Mesenchymal stem cell (in vitro differentiated cells and primary cell): ENCODE measurements at places on chromosomes 13 and 19.

GRCh38 chr13:42189061-42189460, 82.9 kb upstream of the AKAP11 start:
- no peak for DNase-seq

DNA sequence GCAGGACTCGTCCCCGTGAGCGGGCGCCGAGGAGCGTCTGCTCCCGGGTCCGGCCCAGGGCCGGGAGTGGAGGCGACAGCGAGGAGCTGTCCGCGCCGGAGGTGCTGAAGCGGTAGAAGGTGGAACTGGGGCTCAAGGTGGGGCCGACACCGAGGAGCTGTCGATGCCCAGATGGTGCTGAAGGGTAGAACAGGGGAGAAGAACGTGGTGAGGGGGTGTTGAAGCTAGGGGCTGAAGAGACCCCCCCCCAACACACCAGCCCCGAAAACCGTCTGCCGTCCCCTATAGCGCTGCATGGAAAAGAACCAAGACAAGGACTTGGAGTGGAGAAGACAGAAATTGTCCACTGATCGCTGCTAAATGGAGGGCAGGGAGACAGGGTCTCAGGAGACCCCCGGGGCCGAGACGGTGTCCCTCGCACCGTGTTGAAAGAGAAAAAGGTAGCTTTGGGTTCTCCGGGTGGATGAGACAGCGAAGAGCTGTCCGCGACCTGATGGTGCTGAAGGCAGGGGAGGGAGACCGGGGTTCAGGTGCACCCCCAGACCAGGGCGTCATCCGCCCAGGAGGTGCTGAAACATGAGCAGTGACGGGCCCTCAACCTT, 7.1 kb upstream of the PDE4C start:
- peak; percentile 63 for DNase-seq

DNA sequence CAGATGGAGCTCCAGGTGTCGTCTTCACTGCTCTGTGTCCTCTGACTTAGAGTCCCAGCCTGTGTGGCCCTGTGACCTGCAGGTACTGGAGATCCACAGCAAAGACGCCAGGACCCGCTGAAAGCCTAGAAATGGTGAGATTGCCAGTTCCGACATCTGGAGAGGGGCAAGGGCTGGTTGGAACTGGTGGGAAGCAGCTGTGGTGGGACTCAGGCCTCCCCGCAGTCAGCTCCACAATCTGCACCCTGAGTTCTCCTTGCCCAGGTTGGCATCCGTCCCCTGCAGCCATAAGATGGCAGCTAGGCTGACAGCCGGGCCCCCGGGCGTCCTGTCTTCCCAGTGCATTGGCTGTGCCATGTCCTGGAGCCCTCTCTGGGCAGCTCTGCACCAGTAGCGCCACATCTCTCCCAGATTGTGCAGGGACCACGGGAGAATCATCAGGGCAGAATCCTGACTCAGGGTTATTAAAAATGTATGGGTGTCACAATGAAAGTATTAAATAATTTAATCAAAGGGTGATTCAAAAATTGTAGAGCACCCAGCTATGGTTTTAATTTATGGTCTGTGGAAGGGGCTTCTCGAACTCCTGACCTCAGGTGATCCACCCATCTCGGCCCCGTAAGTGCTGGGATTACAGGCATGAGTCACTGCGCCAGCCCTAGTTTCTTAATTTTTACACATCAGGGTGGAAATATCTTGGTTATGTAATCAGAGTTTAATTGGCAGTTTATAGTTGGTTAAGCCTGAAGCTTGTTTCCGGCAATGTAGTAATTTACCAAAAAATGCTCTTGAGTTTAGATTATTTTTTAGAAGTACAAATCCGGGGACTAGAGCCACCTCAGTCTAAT, 32.2 kb upstream of the ZNF681 start:
- DNase-seq: no peak

GRCh38 chr19:12790628-12791344, 500 bp upstream of the JUNB start:
- DNase-seq: peak; percentile 44

DNA sequence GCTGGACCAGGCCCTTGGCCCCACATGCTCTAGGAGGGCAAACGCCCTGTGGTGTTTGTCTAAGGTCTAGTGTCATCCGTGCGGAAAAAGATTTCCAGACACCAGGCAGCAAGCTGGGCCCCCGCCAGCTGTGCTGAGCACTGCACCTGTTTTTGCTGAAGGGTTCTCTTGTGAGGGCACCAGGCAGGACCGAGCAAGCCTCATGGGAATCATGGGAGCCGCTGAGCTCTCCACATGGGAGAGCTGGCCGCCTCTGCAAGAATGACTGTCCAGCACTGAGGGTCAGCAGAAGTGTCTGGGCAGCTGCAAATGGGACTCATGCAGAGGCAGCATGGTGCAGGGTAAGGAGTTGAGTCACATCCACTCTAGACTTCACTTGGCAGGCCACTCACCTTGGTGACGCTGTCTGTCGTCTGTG, 12.0 kb downstream of the B3GNT8 start:
- no peak for DNase-seq

DNA sequence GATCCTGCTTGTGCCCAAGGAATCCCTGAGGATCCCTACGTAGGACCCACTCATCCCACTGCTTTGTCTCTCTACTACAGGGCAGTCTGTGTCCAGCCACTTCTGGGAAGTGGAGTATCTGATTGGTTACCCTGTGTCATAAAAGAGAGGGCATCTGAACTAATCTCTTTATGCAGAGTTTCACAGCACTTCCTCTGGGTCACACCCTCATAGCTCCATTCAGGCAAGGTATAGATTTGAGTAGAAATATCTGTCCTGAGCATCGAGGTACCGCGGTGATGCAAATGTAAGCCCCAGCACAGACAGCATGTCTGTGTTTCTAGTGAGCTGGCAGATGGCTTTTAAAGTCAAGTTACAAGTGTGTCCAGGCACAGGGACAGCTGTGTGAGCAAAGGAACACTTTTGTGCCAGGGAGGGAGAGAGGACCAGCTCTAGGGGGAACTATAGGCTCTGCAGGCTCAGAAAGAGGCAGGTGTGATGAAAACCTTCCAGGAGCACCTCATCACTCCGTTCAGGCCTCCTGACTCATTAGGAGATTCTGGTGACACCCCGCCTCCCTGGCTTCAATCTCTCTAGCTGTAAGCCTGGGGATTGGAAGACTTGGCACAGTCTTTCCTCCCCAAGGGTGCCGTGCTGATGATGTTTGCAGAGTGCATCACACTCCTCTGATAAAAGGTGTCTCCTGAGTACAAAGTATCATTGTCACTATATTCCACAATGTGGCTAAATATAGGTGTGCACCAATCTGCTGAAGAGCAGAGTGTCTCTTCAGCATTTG, 84.3 kb upstream of the UBL3 start:
- DNase-seq: no peak

GRCh38 chr19:18176367-18177310, 3.0 kb downstream of the IFI30 start:
- no peak for DNase-seq

GRCh38 chr19:741506-742131, 9.3 kb upstream of the MISP start:
- DNase-seq: no peak

DNA sequence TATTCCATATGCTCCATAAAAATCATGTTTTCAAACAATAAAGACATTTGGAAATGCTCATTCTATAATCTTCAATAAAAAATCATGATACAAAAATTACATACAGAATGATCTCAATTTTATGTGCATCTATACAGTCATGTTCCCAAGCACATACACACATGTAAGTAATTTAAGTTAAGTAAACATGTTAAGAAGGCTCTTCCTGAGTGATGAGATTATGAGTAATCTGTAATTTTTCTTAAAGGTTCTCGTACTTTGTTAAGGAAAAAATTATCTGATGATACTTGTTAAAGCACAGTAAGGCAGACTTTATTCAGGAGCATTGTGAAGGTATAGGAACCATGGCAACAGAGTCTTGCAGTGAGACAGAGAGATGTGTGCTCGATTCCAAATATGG, 30.0 kb upstream of the DLEU7 start:
- DNase-seq: no peak

DNA sequence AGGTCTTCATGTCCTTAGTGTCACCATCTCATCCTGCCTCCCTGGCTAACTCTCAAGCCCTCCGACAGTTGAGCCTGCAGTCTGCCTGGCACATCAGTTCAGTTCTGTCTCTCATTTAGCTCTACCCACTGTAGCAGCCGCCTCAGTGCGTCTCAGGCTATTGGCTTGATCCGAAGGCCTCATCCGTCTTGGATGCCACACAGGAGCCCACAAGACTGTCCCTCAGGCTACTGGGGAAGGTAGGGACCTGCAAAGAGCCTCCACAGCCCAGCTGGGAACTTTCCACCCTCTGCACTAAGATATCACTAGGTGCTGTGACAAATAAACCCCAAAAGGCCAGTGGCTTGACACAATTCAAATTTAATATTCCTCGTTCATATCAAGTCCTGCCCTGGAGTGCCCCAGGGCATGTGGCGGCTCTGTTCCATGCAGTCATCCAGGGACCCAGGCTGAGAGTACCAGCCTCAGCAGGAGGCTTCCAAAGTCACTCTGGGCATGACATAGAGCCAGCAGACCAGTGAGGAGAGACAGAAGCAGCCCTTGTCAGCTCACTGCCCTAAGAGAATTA, 5.7 kb downstream of the VSTM2B start:
- no peak for DNase-seq

- DNase-seq: no peak
Observed at GRCh38 chr13:79851318-79851717, 370.4 kb downstream of the NDFIP2 start.

DNA sequence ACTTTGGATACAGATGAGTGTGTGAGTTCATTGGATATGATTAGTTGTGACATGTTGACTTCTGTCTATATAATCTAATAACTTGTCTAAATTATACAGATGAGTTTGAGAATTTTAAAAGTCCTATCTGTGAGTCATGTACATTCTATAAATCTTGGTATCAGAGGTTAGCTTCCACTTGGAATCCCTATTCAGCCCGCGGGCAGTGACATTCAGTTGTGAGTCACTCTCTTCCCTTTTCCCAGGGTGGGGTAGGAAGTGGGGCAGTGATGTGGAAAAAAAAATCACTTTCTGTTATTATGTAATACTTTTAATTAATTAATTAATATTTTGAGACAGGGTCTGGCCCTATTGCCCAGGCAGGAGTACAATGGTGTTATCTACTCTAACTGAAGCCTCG, 33.0 kb upstream of the ZNF808 start:
- DNase-seq: no peak

DNA sequence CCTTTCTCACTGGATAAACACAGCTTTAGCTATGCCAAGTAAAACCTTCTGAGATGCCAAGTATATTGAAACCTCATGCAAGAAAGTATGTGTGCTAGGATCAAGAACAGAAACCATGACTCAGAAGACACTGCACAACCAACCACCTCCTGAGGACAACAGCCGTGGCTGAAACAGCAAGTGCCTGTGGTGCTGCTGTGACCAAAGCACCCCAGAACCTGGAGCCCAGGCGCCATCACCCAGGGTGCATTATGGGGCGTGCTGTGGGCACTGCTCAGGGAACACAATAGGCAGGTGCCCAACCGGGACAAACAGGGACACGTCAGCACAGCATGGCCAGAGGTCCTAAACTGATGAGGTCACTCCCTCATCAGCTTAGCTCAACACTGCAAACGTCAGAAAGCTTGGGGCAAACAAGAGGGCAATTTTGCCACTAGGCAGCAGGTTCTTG, 101.3 kb upstream of the SLC15A1 start:
- DNase-seq: peak; percentile 53

DNA sequence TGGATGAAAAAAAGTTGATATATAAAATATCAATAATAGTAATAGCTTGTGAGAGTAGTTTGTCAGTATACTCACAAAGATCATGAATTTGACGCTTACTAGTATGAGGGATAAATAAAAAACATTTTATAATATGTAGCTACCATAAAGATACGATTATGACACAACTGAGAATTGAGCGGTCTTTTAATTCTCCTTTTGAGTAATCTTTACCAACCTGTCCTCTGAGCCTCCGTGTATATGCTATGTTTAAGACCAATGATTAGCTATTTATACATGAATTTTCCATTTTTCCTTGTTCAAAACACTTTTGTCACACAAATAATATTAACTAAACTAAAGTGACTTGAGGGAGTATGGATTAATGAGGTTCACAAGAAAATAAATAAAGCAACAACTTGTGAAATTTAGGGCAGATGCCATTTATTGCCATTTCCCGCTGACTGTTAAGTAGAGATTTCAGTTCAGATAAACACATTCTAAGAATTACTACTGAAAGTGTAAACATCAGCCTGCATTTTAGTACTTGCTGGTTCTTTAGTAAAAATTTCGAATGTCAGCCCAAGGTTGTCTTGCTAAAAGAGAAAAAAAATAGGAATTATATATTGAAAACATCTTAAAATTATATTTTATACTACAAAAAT, 6.2 kb upstream of the IRS2 start:
- DNase-seq: no peak

GRCh38 chr19:51131780-51132680, 7.3 kb downstream of the SIGLEC9 start:
- peak; percentile 92 for DNase-seq

DNA sequence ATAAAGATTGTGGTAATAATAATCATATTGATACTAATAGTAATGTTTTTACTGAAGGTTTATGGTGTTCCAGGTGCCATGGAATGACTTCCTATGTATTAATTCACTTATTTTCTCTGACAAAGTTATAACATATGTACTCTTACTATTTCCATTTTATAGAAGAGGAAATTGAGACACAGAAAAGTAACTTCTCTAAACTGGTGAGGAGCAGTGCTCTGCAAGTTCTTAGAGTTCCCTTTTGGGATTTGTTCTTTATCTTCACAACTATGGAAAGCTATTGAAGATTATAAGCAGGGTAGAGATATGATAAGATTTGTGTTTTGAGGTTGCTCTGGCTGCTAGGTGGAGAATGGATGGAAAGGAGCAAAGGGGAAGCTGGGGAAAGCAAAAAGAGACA, 83.9 kb upstream of the OLFM4 start:
- no peak for DNase-seq

DNA sequence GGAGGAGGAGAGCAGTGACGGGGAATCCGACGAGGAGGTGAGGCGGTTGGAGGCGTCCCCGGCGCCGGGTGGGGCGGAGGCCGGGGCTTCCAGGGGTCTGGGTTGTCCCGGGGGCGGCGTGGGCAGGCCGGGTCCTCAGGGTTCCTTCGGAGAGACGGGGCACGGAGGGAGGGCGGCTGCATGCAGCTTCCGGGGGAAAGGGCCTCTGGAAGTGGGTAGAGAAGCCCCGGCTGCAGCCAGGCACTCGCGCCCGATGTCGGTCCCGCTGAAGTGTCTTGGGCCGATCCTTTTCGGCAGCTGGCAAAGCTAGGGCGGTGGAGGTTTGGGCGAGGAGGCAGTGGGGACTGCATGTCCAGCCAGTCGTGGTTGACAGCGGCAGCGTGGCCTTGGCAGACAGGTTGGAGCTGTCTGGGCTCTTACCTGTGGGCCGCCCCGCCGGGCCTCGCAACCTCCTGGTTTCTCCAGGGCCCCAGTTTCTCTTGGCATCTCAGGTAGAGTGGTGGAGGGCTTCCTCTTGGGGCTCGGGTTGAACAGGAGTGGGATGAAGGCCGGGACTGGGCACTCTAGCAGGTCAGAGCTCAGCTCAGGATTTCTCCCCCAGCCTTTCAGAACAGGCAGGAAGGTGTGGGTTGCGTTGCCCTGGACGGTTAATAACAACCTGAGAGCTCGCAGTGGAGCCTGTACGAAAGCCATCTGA, 690 bp downstream of the KMT2B start:
- peak; percentile 30 for DNase-seq

GRCh38 chr13:79516595-79516994, 35.6 kb downstream of the NDFIP2 start:
- DNase-seq: no peak
